ENCODE measurements at places on chromosomes 7 and 10.

GRCh38 chr10:115004236-115004862 lies 66.4 kb downstream of the TRUB1 start:
- no peak for DNase-seq

DNA sequence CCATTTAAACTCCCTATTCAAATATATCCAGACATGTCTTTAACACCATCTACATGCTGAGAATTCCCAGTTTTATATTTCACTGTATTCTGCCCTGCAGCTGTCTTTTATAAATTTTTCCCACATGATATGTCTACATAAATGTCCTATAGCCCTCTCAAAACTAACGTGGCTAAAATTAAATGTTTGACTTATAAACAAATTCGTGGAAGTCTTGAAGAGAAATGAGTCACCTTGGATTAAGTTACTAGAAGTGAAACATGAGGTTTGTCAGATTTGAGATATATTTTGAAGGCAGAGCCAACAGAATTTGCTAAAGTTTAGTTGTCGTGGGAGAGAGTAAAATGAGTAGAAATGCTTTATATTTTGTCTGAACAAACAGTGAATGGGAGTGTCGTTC lies 386.9 kb upstream of the CNTNAP2 start:
- DNase-seq = no peak

- DNase-seq = no peak
Measured at GRCh38 chr7:16712916-16713315, 40.6 kb upstream of the TSPAN13 start.

DNA sequence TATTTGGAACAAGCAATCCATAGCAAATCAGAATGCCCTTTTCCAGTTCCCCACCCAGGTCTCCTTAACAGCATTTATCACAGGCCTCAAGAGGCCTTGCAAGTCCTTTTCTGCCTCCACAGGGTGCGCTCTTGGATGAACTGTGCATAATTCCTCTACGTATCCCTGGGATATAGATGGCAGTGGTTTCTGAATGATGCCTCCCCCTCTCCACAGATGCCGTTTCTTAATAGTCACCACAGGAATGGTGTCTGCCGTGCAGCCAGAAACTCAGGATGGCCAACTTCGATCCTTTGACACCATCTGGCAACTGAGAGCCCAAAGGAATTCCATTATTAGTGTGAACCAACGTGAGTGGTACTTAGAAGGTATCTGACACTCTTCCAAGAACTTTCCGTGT lies 43.1 kb downstream of the JAZF1 start:
- no peak for DNase-seq

GRCh38 chr10:80453056-80453841 lies 861 bp upstream of the TSPAN14 start:
- DNase-seq = no peak

DNA sequence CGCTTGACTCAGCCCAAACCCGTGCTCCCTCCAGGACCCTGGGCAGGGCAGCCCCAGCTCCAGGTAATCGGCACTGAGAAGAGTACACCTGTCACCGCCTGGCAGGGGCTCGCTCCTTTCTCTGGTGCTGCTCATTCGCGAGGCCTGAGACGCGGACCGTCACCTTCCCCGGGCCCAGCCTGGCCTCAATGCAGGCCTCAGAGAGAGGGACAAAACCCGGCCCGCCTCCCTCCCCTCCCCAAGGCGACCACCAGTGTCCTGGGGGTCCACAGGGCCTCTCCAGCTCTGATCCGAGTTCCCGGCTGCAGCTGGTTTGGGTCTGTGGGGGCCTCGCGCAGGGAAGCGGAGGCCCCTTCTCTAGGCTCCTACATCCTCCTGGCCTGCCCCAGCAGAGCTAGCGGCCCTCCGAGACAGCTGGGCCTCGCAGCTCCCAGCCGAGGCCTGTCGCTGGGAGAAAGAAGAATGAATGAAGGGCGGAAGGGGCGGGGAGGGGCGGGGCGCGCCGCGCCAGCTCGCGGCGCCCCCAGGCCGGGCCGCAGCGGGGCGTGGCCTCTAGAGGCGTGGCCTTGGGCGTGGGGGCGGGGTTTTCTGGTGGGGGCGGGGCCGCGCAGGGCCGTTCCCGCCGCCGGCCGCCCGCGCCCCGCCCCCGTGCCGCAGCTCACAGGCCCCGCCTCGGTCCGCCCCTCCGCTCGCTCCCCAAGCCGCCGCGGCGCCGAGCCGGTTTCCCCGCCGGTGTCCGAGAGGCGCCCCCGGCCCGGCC lies at the start of gene LIMK1:
LIMK1 (plus strand) TSS at position 688 of the 760 bp plus-strand sequence. CDS start 187 bp downstream, outside the sequence.
- peak; percentile 70 for DNase-seq

DNA sequence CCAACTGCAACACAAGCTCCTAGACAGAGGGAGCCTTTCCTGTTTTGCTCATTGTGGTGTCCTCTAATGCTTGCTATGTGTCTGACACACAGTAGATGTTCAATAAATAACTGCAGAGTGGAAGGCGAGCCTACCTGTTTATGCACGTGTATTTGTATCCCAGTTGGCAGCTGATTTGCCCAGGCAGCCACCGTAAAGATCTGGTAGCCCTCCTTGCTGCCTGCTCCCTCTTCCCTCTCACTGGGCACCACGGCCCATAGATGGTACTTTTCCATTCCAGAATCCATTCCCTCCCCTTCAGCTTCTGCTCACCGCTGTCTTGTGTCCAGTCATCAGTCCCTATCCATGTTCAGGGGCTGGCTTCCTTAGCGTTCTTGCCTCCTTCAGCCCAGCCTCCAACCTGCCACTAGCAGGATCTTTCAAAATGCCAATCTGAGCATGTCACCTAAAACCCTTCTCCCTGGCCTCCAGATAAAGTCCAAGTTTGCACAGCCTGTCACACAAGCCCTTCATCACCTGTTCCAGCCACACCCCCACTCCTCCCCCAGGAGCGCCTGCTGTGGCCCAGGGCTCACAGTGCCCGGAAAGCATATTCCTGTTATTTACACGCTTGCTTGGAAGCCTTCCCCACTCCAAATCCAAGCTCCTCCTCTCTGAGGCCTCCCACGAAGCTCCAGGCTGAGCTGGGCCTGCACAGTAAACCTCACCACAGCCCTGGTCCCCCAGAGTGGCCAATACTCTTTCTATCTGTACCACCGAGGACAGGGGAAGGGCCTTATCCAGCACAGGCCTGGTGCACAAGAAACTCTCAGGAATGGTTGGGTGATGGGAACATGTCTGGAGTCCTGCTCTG lies 21.0 kb downstream of the ZCCHC24 start:
- DNase-seq = no peak

GRCh38 chr10:132183046-132183445 lies 3.7 kb upstream of the DPYSL4 start:
- DNase-seq = no peak

DNA sequence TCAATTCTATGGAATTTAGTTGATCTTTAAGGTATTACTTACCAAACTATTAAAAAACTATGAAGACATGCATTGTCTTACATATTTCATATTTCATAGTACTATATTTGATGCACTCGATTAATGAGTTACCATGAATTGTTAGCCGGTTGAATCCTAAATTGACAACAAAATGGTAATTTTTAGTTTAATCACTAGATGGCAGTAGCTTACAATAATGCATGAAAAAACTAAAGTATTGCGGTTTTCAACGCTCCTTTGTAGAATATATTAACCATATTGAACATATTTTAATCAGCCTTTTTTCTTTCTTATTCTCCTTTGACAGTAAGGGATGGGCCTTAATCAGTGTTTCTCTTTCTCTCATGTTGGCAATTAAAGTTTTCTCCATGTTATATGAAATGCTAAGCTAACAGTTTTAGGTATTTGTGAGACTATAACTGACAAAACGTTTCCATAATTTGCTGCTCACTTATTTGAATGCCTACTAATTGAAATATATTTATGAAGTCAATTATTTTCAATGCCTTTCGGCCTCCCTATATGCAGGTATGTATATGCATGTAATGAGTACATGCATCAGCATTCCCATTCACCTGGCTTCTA lies 48.5 kb upstream of the ARL4A start:
- no peak for DNase-seq

DNA sequence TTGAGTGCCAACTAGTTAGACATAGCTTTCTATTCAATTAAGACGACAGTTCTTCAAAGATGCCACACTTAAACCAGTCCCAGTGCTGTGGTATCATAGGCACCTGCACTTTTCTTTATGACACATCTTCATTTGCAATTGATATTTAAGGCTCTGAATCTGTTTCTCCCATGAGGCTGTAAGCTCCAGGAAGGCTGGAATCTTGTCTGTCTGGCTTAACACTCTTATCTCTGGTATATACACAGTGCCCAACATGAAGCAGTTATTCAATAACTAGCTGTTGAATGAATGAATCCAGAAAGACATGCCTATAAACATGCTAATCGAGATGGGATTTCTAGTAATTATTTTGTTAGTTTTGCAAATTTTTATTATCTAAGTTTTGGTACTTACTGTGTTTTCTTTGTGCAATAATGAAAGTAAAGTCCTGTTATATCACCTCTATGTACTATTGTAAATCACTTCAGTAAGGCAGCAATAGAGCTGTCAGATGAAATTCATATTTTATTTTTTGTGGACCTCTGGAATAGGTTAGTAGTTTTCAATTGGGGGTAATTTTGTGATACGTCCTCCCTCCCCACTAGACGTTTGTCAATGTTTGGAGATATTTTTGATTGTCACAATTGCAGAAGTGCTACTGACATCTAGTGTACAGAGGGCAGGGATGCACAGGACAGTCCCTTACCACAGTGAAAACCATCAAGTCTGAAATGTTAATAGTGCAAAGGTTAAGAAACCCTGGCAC lies 51.3 kb upstream of the STEAP4 start:
- no peak for DNase-seq

DNA sequence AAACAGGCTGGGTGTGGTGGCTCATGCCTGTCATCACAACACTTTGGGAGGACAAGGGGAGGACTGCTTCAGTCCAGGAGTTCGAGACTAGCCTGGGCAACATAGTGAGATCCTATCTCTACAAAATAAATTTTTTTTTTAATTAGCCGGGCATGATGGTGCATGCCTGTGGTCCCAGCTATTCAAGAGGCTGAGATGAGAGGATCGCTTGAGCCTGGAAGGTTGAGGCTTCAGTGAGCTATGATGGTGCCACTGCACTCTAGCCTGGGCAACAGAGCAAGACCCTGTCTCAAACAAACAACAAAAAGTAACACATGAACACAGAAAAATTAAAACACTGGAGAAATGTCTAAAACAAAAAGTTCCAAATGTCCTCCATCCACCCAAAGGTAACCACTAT lies 22.9 kb downstream of the PIK3AP1 start:
- DNase-seq = no peak

DNA sequence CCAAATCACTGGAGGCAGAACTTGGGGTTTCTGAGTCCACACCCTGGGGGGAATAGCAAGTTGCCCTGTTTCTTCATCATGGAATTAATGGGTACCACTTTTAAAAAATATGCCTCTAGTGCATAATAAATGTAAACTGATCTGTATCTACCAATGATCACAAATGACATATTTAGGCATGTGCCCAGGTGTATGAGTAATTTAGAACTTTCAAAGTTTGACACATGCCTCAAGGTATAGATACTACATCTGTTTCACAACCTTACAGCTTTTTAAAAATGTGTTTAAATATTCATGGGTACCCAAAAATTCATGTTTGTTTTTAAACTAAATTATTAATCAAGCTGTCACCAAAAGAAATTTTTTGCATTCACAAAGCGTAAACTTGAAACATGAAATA lies 226.0 kb downstream of the KIAA1217 start:
- DNase-seq = no peak

DNA sequence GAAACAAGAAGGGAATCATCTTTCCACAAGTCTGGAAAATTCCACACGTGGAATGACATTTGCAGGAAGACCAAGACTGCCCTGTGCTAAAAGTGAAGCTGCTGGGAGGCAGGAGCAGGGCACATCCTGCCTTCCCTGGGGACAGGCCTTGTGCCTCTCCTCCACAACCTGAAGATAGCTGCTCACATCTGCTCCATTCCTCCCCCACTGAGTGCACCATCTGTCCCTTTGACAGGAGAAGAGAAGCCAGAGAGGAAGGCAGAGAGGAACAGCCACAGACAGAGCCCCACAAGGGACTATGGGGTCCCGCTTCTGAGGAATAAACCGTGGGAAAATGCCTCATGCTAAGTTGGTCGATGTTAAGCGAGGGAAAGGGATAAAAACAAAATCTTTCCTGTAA lies 15.9 kb upstream of the FAM171A1 start:
- DNase-seq = no peak

GRCh38 chr10:34075254-34075926 lies 739.7 kb downstream of the PARD3 start:
- DNase-seq = no peak

GRCh38 chr10:21135023-21135931 lies 238.2 kb upstream of the NEBL start:
- DNase-seq = no peak

- no peak for DNase-seq
Measured at GRCh38 chr7:29839302-29839701, 33.0 kb downstream of the WIPF3 start.

- DNase-seq = no peak
Measured at GRCh38 chr10:7593905-7594304, 72.9 kb downstream of the ITIH5 start.

GRCh38 chr10:132838346-132838970 lies 52.5 kb upstream of the NKX6-2 start:
- DNase-seq = no peak

GRCh38 chr10:108203905-108204527 lies 1039.5 kb upstream of the SORCS1 start:
- no peak for DNase-seq
